ENCODE measurements at places on chromosomes 1 and 21.

- DNase-seq = no peak
Observed at GRCh38 chr1:112284796-112285195, 111.2 kb upstream of the CTTNBP2NL start.

DNA sequence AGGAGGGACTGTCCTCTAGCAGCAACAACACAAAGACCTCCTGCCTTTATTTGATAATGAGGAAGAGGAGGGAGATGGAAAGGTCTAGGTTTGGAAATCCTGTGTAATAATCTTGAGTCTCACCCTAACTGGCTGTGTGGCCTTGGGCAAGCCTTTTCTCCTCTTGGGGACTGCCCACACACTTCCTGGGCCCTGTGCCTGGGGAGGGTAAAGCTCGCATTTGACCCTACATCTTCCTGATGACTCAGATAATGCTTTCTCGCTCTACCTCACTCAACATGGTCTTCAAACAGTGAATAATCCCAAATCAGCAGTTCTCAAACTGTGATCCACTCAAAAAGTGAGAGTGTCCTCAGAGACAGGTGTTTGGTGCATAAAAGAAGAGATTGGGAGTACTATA, 81.2 kb downstream of the VWA5B1 start:
- DNase-seq = no peak

DNA sequence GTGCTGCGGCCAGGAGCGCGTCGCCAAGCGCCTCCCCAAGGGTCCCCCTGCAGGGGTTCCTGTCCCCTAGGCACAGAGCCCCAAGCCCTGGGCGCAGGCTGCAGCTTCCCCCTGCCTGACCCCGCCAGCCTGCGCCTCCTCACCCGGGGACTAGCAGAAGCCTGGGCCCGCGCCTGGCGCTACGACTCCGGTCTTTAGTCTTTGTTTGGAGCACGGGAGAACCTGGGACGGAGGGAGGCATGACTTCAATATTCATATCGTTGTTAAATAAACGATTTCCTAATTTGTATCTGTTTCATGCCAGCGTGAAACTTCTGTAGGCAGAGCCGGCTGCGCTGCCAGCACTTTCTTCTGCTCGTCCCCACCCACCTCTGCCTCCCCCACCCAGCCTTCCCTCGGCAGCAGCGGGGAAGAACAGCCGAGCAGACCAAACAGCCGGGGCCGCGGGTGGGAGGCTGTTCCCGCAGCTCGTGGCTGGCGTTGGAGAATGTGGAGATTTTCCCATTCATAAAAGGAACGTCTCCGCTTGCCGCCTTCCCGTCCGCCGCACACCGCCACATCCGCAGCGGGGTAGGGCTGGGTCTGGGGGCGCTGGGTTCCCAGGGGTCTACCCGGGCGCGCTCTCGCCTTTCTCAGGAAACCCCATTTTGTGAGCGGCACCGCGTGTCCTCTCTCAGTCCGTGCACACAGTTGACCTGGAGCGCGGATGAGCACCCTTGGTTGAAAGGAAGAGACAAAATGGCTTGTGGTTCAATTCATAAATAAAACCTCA, 777 bp upstream of the TRIM67 start:
- no peak for DNase-seq

GRCh38 chr1:97905141-97905940, 15.5 kb downstream of the DPYD start:
- no peak for DNase-seq

GRCh38 chr1:30046751-30047150, 676.6 kb downstream of the MATN1 start:
- DNase-seq = no peak

- no peak for DNase-seq
Observed at GRCh38 chr1:105872817-105873216, 1183.7 kb upstream of the PRMT6 start.

DNA sequence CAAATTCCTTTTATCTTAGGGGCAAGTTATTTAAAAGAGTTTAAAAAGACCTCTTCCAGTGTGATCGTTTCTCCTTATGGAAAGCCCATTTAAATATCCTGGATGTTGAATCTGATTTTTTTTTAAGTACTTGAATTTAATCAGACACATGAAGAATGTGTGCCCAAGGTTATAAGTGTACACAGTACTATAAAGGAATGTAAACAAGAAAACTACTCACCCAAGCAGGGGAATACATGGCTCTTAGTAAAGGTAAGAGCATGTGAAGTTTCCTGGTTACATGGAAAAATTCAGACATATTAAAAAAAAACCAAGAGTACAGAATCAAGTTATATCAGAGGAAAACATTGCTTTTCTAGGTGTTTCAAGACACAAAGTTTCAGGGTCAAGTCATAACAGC, 546.9 kb downstream of the MATN1 start:
- no peak for DNase-seq

GRCh38 chr1:7430691-7431090, 340.4 kb upstream of the VAMP3 start:
- DNase-seq = no peak

DNA sequence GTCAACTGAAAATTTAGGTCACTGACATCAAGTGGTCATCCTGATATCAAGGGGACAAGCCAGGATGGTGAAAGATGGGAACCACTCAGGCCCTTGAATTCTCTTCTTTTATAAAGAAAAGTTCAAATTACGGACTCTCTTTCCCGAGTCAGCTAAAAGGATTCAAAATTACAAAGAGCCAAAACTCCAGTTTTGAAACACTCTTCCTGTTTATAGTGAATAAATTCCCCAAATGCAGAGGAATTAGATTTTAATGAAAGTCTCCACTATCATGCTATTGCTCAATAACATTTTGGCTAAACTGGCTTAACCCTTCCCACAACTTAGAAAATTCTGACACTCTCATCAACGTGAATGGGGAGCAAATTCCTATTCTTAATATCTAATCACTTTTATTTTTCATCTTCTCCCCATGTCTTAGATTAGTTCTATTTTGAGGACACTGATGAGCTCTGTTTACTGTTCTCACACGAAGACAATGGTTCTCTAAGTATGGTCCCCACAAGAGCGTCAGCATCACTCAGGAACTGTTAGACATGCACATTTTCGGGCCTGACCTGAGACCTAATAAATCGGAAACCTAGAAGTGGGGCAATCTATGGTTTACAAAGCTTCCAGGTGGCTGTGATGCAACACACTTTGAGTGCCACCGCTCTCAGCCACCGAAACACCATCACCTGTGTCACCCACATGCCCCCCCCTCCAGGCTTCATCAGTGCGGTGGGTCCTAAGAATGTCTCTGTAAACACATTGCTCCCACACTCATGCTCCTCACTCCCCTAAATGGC, 64.4 kb upstream of the TIAM1 start:
- no peak for DNase-seq

- DNase-seq = peak; percentile 64
Observed at GRCh38 chr1:2290595-2291510, 62.7 kb downstream of the SKI start.

GRCh38 chr21:17725339-17725738, 93.8 kb downstream of the C21orf91 start:
- no peak for DNase-seq

GRCh38 chr1:86504895-86505563, 36.3 kb downstream of the CLCA1 start:
- no peak for DNase-seq

Data from T follicular helper cell (primary cell).